ENCODE measurements at places on chromosomes 7 and 10.

DNA sequence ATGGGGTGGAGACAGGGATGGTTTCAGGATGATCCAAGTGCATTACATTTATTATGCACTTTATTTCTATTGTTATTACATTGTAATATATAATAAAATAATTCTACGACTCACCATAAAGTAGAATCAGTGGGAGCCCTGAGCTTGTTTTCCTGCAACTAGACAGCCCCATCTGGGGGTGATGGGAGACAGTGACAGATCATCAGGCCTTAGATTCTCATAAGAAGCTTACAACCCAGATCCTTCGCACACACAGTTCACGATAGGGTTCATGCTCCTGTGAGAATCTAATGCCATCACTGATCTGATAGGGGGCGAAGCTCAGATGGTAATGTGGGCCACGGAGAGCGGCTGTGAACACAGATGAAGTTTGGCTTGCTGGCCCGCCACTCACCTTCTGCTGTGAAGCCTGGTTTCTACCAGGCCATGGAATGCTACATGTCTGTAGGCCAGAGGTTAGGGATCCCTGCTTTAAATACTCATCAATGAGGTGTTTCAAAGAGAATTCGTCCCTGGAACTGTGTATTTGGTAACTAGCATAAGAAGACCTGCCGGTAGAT is 21.2 kb upstream of the PRKCQ start:
- DNase-seq: no peak

DNA sequence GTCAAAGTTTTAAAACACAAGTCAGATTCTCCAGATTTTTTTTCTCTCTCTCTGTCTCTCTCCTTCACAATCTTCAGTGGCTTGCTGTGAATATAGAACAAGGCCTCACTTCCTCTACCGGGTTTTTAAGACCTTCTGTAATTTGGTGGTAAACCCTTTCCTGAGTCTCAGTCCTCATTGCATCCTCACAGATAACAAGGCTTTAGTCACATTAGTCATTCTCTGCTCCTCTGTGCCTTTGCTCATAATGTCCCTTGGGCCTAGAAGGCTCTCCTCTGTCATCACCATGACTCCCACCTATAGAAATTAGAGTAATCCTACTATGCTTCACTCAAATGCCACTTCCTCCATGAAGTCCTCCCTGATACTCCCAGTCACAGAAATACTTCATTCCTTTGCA is 172.7 kb upstream of the HPS1 start:
- no peak for DNase-seq

DNA sequence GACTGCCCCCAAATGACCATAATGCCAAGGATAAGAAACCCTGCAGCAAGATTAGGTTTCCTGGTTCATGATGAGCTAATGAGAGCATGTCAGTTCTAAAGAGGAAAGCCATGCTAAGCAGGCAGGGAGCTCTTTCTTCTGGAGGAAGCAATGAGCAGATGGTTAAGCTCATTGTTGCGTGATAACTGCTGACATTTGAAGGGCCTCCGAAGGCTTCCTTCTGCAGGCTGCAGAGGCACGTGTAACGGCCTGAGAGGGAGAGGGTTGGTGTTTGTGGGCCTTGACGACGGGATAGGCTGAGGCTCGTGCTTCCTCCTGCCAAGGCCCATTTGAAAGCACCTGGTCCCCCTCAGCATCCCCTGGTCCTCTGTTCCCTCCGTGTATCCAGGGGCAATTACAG is 63.5 kb upstream of the BTBD16 start:
- DNase-seq: no peak

DNA sequence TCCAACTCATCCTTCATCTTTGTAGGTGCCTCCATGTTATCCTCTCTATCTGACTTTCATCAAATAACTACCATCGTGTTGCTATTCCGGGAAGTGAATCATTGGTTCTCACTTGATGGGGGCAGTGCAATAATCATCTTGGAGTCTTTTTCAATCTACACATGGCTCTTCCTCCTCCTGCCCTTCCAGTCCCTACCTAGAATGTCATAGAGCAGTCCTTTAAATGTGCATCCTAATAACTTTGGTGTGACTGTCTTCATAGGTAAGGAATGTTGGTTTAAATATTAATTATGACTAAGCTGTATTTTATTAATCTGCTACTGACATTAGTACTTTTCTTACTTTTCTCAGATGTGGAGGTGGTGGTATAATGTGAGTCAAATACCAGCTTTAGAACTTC is 8.4 kb upstream of the CDK14 start:
- no peak for DNase-seq

DNA sequence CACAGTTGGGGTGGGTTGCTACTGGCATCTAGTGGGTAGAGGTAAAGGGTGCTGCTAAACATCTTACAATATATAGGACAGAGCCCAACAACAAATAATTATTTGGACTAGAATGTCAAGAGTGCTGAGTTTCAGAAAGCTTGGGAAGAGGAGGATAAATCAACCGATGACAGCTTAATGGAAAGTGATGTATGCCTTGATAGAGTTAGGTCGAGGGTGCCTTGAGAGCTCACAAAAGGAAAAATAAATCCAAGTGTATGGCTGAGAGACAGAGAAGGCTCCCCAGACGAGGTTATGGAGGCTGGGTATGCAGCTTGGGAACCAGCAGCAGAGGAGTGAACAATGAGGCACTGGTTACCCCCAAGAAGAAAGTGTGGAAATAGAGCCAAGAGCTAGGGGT is 211.1 kb downstream of the HDAC9 start:
- no peak for DNase-seq

DNA sequence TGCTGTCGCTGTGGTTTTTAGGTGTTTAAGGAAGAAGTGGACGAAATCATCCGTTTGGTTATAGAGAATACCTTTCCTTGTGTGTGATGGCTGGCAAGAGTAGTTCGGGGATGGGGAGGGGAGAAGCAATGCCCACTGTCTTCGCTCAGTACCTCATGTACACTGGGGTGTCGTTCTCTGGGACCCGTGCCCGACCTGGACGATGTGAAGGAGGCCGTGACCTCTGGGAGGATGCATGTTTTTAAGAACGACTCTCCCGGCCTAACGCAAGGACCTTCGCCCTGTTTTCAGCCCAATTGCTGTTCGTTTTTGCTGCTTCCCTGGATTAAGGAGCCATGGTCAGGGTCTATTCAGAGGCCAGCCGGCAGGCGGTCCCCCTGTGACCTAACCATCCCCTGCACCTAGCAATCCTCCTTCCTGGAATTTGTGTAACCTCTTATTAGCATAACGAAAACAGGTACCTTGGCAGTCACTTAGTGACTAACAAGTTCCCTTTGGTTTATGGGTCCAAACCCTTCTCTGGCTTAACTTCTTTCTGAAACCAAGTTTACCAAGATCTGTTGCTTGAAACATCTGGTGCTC is 1.3 kb downstream of the NFE2L3 start:
- no peak for DNase-seq

DNA sequence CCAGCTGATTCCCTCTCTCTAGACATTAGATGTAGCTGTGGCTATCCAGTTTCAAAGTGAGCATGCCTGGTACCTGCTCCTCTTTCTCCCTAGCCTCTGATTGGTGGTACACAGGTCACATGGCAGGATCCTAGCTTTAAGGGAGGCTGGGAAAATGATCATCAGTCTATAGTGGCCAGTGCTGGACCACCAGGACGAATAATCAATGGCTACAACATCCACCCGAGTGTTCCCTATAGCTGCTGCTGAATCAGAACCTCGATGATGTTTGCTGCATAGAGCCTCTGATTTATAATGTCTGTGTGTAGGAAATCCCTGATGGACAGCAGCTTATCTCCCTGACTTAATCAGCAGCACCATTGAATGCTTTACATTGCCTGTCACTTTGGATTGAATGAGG is 28.9 kb upstream of the LMTK2 start:
- DNase-seq: no peak

DNA sequence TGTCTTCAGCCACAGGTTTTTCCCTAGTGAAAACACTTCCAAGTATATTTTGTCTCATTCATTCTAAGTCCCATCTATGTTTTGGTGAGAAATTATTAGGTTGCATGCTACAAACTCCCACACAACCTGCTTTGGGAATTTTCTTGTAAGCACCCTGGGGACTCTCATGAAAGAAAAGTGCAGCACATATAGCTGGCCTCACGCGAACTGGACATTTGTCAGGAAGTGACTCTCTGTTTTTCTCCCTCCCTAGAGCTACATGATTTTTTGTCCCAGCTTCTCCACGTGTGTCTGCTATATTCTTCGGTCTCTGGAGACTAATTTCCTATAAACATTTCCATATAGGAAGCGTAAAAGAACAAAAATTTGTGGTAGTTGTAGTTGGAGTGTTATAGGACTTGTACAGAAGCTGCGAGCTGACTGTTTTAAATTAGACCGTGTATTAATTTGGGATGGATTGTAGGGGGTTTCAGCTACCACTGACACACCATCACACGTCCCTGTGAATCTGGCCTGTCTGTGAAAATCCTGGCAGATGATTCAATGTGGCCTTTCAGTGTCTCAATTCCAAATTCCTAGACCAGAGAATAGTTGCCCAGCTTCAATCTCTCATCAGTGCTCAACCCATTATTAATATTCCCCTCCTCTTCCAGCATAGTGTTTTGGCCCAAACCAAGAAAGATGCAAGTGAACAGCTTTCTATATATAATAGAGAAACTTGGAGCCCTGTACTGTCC is 40.2 kb downstream of the ARL4A start:
- no peak for DNase-seq

GRCh38 chr10:88246675-88247074 is 336.4 kb downstream of the RNLS start:
- DNase-seq: no peak

- DNase-seq: no peak
Measured at GRCh38 chr7:33157781-33158180, 28.4 kb downstream of the BBS9 start.

- DNase-seq: no peak
Measured at GRCh38 chr10:126179637-126180036, 208.6 kb downstream of the ADAM12 start.

Measured in HFF-Myc (cell line).